ENCODE measurements at places on chromosomes 2 and 18. TPM values are rescaled to one million over a fixed set of nuclear protein-coding genes. Genes with fewer than 3 reads are reported as not detected.

- no peak for DNase-seq
Measured at GRCh38 chr18:28903306-28903705, 726.4 kb upstream of the CDH2 start.

DNA sequence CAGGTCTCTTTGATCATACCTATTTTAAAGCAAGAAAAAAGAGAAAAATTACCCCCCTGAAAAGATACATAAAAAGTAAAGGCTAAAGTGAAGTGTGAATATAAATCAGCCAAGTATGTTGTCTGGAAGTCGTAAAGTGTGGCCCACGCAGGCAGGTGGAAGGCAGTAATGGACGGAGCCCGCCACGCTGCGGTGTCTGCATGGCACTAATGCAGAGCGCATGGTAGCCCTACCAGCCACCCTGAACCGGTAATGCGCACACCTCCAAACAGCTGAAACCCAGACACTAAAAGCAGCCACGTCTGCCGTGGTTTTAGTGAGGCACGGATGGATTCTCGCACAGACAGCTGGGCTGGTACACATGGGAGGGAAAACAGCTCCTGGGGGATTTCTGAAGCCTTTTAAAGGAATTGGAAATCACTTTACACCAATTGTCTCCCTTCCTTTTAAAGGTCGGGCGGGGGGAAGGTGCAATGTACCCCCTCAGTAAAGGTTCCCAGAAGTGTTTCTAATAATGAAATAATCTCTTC is 615.2 kb downstream of the CNTNAP5 start:
- no peak for DNase-seq

- DNase-seq, result no peak
Measured at GRCh38 chr2:233802132-233802815, 24.1 kb downstream of the MROH2A start.

DNA sequence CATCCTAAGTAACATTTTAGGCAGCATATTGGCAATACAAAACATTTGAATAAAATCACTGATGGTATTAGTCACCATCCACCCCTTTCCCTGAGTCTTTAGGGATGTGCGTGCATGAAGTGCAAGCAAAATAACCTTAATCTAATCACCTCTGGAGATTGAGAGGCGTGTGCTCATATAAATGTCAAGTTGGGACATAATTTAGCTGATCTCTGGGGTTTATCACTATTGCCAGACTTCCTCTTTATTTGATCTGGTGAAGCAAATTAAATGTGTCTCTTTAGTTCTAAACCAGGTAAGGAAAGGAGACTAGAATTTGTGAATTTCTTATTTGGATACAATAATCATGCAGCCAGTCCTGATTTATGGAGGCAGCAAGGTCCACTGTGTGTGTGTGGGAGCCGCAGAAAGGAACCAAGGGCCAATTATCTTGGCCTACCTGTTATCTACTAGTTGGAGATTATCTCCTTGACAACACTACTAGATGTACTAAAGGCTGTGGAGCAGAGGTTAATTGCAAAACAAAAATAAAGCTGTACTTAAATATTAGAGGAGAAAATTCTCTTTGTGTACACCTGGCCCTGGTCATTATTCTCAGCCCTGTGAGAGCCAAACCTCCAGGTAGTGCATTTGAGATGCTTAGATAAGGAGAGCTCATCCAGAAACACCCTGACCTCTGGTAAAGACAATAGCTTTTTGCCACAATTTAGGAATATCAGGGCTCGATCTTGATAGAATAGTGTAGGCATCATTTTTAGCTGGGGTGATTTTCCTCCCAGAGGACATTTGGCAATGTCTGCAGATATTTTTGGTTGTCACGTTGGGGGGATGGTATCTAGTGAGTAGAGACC is 78.2 kb downstream of the HRH4 start:
- DNase-seq, result peak; percentile 26

DNA sequence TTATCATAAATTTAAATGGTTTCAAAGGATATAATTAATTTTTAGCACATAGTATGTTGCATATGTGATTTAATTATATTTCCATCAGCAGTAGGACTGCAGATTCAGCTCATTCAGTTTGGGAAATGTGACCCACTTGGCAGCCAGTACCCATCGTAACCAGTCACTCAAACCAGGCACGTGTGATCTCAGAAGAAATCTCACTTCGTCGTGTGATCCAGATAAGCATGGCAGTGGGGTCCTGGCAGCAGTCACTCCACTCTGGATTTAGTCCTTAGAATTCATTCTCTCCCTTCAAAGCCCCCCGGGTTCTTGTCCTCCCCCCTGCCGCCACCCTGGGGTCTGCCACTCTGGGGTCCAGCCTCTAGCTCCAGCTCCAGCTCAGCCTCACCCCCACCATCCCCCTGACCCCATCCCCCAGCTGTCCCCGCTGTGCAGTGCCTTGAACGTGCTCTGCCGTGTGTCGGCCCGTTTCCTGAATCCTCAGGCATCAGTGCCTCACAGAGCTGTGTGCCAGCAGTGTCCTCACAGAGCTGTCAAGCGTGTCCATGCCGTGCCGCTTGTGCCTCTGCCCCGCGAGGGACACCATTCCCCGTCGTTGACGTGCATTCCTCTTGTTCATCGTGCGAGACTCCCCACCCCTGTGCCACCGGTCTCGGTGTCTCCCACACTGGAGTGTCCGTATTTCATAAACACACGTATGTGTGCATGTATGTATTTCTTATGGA is 34.8 kb downstream of the TRAPPC12 start:
- no peak for DNase-seq

- DNase-seq, result no peak
Measured at GRCh38 chr2:26767129-26767528, 3.0 kb downstream of the SLC35F6 start.

DNA sequence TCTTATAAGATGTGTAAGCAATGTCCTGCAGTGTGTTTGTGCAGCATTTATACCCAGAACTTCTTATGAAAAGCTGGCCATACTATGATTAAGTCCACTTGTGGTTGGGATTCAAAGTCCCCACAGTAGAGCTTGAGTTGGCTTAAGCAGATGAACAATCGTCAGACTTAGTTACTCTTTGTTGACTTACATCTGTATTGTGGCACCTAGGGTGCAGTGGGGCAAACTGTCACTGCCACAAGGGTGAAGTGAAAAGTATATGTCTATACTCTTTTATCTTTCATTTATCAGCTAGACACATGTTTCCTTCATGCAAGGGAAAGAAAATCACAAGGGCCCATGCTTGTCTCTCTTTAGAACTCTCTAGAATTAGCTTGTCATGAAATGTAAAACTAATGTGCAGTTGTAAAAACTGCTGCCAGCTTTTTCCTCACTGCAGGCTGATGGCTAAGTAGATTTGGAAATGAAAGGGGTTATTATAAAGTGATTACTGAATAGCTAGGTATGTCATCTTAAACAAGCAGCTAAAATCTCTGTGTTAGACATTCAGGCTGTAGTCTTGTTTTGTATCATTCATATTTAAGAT is 474.5 kb downstream of the PTPRM start:
- DNase-seq, result no peak

- DNase-seq, result no peak
Measured at GRCh38 chr2:82256983-82257632, 1952.6 kb upstream of the LRRTM1 start.

- DNase-seq, result no peak
Measured at GRCh38 chr18:55314615-55315237, 273.3 kb downstream of the TCF4 start.

DNA sequence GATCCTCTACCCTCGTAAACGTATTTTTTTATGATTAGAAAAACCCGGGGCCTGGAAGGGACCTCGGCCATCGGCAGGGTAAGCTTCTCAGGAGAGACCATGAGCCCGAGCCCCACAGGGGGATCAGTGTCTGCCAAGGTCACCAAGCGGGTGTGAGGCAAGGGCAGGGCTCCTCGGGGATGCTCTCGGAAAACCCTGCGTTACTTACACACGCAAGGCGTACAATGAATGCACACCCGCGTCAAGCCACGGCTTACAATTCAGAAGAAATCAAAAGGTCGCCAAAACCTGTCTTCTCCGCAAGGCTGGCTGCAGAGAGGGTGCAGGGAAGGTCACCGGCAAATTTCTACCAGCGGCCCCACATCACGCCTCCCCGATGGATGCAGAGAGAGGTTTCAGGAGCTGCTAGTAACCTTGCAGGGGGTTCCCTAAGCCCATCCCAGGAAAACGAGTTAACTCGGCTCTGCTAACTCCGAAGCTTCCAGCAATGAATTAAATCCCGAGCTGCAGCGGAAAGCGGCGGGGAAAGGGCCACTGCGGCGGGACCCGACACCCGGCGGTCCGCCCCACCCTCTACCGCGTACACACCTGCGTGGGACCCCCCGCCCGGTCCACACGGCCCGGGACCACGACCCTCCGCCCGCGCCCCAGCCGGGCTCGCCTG is 638 bp downstream of the ST3GAL5 start:
- DNase-seq, result peak; percentile 38

GRCh38 chr2:141611981-141612380 is 518.8 kb downstream of the LRP1B start:
- DNase-seq, result no peak

DNA sequence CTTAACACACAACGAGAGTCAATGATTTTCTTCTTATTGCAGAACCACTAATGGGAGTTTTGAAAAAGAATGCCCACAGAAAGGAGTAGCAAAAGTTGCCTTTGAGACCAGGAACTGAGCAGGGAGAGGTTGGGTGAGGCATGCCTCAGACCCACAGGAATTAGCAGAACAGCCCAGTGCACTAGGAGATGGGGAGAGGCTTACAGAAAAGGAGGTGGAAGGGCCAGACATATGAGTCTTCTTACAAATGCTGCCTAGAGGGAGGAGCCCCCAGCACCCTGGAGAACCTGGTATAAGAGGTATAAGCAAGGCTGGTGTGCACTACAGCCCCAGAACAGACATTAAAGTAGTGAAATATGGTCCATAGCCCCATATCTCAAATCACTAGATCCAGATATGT is 162.0 kb downstream of the DTNA start:
- no peak for DNase-seq

DNA sequence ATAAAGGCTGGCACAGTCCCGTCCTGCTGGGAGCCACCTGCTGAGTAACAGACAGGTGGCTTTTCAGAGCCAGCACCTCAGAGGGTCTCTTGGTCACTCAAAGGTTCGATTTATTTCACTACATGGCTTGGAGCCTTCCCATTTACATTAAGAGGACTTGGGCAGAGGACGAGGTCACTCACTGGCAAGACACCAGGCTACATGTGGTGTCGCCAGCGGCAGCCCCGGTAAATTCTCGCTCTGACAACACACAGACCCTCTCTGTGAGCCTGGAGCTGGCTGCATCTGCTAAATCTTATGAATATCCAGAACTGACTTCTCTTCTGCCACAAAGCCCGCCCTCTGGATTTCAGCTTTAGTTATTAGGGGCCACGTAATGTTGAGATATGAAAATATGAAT is 254.7 kb downstream of the VAPA start:
- no peak for DNase-seq

GRCh38 chr2:120710256-120710655 is 25.4 kb upstream of the GLI2 start:
- no peak for DNase-seq

DNA sequence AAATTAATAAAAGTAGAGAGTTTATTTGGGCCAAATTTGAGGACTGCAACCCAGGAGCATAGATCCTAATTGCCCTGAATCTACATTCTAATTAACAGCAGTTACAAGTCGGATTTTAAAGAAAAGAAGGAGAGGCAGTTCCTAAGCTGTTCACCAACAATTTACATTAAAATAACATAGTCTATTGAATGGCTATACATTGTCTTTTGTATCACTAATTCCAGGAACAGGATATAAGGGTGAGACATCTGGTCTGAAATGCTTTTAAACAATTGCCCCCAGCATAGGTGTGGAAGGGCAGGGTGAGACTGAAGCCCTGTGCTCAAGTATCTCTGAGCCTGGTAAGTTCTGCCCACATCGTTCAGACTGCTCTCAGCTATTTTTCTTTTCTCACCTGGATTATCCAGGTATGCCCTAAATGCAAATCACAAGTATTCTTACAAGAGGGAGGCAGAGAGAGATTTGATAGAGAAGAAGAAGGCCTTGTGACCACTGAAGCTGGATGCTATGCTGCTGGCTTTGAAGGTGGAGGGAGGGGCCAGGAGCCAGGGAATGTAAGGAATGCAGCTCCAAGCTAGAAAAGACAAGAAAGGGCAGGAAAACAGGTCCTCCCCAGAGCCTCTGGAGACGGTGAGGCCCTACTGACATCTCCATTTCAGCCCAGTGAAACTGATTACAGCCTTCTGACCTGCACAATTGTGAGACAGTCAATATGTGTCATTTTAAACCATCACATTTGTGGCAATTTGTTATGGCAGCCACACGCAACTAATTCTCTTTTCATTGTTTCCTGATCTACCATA is 189.4 kb upstream of the ARL4C start:
- DNase-seq, result no peak

DNA sequence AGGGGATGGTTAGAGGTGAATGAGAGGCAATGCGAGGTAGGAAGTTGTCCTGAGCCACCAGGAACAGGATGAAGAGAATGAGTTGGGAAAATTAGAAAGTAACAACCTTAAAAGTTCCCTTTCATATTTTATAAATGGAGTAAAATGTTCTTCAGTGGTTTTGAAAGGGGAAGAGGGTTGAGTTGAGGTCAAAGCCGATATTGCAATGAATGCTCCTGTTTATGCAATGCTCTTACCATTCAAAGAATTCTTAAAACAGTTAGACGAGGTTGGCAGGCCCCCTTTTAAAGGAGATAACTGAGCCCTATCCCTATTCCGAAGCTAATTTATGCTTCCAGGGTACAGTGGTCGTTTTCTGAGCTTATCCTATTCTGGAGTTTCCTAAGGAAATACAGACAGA is 2110.3 kb upstream of the CELF4 start:
- DNase-seq, result no peak

- DNase-seq, result no peak
Measured at GRCh38 chr18:42649331-42650035, 466.0 kb downstream of the RIT2 start.

DNA sequence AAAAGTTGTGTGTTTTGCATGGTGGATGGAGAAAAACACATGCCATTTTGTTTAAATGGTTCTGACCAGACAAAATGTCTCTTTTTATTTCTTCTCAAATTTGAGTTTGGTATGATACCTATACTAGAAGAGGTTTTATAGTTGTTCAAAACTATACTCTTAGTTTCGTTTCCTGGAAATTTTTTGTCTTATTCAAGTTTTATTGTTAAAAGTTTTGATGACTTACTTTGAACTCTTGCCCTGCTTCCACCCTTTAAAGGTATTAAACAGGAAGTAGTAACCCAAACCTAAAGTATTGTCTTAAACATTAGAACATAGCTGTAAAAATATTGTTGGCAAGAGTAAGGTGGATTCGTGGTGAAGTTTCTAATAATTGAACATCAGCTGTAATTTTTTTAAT is 98.2 kb downstream of the BABAM2 start:
- DNase-seq, result no peak

The LBX2 gene
- 0.69 TPM for polyA plus RNA-seq

The TRIM43 gene
- not detected for polyA plus RNA-seq

The CENPO gene
- 24.0 TPM for polyA plus RNA-seq

The DOK6 gene
- 50.3 TPM for polyA plus RNA-seq

The ZNF804A gene
- 10.9 TPM for polyA plus RNA-seq

The ELOA2 gene
- not detected for polyA plus RNA-seq

The CROCC2 gene
- 3.0 TPM for polyA plus RNA-seq

The SEPTIN10 gene
- 51.6 TPM for polyA plus RNA-seq

The PRSS56 gene
- polyA plus RNA-seq, result 4.8 TPM

Measured in spinal cord (tissue), 10 donors.